ENCODE measurements at places on chromosomes 2 and 18.

GRCh38 chr2:113876503-113877387 is 13.1 kb upstream of the ACTR3 start:
- DNase-seq = no peak

DNA sequence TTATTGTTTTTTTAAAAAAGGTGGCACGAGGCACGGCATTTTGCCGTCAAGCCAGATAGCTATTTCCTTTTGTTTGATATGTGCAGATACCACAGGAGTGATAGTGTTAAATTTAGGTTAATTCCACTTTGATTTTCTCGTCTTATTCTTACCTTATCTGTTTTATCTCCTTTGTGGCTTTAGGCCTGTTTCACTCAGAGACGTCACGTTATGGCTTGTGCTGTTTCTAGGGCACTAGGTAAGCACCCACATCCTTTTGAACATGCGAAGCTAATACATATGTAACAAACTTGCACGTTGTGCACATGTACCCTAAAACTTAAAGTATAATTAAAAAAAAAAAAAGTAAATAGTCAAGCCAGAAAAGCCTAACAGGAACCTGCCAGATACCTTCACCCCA is 57.8 kb downstream of the C18orf63 start:
- no peak for DNase-seq

GRCh38 chr18:62825382-62825781 is 110.0 kb downstream of the PHLPP1 start:
- no peak for DNase-seq

- DNase-seq = no peak
Observed at GRCh38 chr2:40487602-40488001, 35.7 kb upstream of the SLC8A1 start.

DNA sequence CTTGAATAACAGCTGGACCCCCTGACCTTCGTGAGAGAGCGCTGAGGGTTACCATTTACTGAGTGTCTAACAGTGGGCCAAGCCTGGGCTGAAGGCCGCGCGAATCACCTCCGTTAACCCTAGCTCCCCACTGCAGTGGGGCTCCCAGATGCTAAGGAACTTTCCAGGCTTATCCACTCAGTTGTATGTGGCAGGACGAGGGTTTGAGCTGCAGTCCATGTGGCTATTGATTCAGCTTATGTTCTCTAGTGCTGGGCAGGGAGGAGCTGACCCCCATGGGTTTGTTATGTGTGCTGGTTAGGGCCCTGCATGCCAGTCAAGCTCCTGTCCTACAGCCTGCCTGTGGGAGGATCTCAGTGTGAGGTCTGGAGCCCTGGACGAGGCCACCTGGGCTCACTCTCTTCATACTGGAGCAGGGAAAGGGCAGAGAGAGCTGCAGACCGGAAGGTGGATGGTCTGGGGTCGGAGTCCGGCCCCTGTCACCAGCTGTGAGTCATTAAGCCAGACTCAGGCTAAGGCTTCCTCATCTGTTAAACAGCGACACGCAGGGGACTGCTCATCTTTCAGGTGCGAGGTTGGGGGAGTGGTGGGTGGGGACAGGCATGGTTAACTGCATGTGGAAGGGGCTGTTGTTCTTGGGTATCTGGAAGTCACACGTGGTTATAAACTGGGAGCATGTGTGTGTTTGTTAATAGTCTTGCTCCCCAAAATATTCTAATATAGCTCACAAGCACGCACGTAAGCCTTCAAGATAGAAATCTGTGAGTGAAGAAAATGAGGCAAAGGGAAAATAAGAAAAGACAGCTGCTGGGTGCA is 6.6 kb downstream of the PSD4 start:
- DNase-seq = no peak

GRCh38 chr2:1990724-1991123 is 246.4 kb upstream of the PXDN start:
- DNase-seq = no peak

GRCh38 chr2:232892843-232893242 is 22.8 kb downstream of the SNORC start:
- no peak for DNase-seq

- no peak for DNase-seq
Observed at GRCh38 chr2:232957657-232958090, 55.4 kb downstream of the NGEF start.

DNA sequence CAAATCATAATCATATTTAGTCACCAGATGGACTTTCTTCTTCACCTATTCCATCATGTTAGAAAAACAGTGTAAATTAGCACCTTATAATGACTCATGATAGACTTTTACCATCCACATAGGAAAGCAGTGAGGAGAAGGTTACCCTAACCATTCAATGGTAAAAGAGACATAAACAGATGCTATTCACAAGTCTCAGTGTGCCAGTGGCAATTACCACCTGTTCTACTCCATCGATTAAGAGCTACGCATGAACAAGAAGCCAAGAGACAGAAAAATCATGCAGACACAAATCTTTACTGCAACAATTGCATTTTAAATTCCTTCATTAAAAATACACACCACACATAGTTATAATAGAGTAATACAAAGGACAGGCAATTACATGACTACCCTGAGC is 106.7 kb upstream of the CHAC2 start:
- no peak for DNase-seq

DNA sequence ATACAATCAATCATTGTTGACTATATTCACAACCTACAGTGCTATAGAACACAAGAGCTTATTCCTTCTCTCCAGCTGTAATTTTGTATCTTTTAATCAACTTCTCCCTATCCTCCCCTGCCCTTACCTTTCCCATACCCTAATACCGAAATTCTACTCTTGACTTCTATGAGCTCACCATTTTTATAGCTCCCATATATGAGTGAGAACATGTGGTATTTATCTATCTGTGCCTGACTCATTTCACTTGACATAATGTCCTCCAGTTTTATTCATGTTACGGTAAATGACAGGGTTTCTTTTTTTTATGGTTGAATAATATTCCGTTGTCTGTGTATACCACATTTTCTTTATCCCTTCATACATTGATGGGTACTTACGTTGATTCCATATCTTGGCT is 2.6 kb downstream of the MROH2A start:
- DNase-seq = no peak

DNA sequence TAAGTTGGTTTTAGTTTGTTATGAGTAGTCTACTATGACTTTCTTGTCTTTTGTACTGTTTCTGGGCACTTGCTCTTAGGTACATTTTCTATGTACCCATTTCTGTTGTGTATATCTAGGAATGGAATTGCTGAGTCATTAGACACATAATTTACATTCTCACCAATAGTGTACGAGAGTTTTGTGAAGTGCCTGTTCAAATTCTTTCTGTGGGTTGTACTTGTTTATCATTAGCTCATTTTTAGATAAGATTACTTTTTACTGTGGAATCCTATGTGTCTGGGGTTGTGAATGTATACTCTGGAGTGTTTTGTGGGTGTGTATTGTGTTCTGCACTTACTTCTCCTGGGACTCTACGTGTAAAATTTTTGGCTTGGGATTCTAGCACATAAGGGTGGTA is 36.6 kb upstream of the CD28 start:
- no peak for DNase-seq

GRCh38 chr18:9366126-9366714 is 31.6 kb downstream of the TWSG1 start:
- DNase-seq = no peak

DNA sequence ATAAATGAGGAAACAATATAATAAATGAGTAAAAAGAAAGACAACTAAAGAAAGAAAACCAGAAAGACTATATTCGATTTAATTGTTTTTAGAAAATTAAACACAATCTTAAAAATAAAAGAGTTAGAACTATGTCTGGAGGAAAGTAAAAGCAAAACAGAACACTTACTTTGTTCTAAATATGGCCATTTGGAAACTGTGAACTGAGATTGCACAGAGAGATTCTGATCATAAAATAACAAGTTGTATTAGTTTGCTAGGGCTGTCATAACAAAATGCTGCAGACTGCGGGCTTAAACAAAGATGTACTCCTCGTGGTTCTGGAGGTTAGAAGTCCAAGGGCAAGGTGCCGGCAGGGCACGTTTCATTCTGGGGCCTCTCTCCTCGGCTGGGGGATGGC is 128.1 kb upstream of the AQP4 start:
- DNase-seq = no peak

GRCh38 chr2:121536850-121537557 is 6.3 kb downstream of the RNU4ATAC start:
- no peak for DNase-seq

GRCh38 chr2:8342407-8342806 is 339.4 kb upstream of the ID2 start:
- no peak for DNase-seq

DNA sequence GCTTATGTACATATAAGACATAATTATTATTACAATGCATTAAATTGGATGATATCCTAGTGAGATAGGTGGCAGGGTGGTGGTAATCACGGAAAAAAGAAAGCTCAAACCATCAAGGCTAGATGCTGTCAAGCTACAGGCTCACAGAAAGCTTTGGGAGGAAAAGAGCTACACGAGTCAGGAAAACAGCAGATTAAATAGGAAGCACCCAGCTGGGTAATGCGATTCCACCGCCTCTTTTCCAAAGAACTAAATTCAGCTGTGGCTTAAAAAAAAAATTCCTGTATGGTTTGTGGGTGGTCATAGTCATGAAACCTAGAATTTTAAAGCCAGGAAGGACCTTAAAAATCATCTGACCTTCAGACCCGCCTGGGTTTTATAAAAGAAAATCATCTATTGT is 23.7 kb upstream of the PTPN4 start:
- DNase-seq = no peak

GRCh38 chr2:127884436-127884835 is 1.3 kb downstream of the AMMECR1L start:
- DNase-seq = no peak

GRCh38 chr2:240929364-240930095 is 23.4 kb downstream of the CROCC2 start:
- DNase-seq = no peak

GRCh38 chr2:20353241-20353992 is 2.8 kb upstream of the PUM2 start:
- DNase-seq = peak; percentile 25

- DNase-seq = no peak
Observed at GRCh38 chr2:220071696-220072095, 444.3 kb downstream of the SLC4A3 start.

DNA sequence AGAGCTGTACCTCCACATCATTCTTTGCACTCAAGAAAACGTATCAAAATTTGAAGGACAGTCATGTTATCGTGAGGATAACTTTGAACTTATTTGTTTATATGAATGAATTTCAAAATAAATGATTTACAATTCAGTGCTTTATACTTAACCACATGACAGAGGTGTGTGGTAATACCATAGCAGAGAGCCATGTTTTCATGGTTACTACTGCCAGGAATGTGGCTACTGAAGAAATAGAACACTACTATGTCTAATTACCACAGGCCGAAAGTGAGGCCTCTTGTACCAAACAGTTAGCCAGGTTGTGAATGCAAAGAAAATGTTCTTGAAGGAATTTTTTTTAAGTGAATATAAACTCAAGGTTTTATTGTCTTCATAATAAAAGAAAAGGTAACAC is 49.2 kb downstream of the AAK1 start:
- DNase-seq = no peak

GRCh38 chr2:156279446-156280150 is 52.9 kb downstream of the NR4A2 start:
- no peak for DNase-seq

- no peak for DNase-seq
Observed at GRCh38 chr2:39216346-39217191, 27.2 kb downstream of the CDKL4 start.

DNA sequence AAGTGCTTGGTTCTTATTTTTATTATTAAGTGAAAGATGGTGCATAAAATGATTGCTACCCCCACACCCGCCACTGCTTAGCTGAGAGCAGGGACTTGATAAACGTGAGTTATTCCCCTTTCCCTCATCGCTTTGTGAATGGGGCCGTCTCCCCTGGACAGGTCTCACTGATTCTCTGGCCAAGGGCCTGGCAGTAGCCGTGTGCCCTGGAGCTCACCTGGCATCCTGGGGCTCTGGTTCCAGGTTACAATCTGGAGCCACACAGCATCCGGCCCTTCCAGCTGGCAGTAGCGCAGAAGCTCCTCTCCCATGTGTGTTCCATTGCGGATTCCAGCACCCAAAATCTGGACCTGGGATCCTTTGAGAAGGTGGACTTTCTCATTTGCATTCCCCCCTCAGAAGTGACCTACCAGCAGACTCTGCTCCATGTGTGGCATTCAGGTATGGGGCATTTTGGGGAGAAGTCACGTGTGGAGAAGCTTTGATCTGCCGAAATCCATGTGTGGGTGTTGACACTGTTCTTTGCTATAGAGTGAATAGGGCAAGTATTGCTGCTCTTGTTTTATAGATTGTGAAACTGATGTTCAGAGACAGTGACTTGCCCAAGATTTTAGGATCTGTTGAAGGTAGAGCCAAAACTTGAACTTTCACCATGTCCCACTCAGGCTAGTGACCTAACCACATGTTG is 63.8 kb downstream of the GREB1 start:
- no peak for DNase-seq
